Activated CD8-positive, alpha-beta memory T cell treated with anti-CD3 and anti-CD28 coated beads for 1 hour (primary cell): ENCODE measurements at places on chromosomes 1 and 21.

DNA sequence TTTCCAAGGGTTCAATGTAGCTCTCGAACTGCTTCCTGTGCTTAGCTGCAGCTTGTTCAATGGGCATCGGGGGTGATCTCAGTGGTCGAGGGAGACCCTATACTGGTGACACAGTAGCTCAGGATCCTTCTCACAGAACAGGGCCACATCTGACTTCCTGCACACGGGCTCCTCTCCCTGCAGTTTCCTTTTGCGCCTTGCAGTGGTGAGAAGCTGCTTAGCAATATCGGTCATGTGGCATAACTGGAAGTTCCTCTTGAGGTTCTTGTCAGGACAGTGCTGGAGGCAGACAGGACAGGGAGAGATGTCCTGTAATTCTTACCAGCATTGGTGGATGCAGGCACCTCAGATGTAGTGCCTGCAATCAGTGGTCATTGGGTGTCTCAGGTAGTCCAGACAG lies 140.5 kb upstream of the MAP1LC3C start:
- DNase-seq = no peak

- no peak for DNase-seq
Observed at GRCh38 chr1:167345386-167345733, 124.7 kb downstream of the POU2F1 start.

- no peak for DNase-seq
Observed at GRCh38 chr1:183543619-183544204, 46.5 kb downstream of the NCF2 start.

DNA sequence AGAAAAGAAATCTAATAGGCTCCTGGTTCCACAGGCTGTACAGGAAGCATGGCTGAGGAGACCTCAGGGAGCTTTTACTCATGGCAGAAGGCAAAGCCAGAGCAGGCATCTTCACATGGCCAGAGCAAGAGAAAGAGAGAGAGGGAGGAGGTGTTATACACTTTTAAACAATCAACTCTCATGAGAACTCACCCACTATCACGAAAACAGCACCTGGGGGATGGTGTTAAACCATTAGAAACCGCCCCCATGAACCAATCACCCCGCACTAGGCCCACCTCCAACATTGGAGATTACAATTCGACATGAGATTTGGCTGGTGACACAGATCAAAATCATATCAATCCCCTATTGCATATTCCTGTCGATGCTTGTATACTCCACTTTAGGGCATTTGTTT lies 93.5 kb downstream of the MRPL39 start:
- DNase-seq = no peak

GRCh38 chr1:88141499-88142074 lies 542.5 kb upstream of the PKN2 start:
- DNase-seq = no peak

GRCh38 chr1:84298684-84299535 lies 2.6 kb upstream of the SAMD13 start:
- no peak for DNase-seq

DNA sequence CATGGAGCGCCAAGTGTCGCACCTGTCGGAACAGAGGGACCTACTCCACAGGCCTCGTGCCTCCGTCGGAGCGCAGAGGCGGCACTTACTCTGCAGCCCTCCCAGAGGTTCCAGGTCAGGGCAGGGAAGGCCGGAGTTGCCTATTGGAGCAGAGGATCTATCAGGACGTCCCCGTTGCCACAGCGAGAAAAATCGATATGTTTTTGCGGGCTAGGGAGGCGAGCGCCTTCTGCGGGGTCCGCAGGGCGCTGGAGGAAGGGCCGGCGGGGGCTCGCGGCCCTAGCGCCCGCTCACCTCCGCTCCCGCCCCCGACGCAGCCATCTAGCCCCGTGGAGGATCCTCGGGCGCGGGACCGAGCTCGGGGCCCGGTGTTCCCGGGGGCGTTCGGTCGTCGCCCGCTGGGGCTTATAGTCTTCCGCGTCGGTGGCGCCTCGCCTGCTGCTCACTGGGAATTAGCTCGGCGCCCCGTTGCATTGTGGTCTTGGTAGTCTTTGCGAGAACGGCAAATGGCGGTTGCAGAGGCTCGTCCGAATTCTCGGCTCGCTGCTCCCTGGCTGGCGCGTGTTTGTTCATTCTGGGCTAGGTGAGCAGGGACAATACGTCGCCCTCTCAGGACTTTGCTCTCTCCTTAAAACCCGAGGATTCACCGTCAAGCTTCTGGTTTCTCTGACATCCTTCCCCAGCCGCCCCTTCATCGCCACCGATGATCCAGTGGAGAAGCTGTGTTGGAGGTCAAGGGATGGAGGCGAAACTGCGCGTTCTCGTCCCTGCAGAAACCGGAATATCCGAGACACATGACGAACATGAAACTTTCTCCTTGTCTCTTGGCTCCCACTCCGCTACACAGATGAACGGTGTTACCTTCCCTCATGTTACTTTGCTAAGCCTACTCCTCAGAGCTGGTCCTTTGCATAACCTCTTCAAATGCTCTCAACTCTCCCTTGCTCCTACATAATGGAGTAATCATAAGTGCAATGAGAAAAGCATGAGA lies at the start of gene JTB:
Gene JTB (minus strand): TSS at position 425 of the 991 bp plus-strand sequence. CDS start 422 bp downstream, at position 3.
- peak; percentile 73 for DNase-seq

- DNase-seq = no peak
Observed at GRCh38 chr1:232622981-232623380, 7.0 kb downstream of the SIPA1L2 start.

DNA sequence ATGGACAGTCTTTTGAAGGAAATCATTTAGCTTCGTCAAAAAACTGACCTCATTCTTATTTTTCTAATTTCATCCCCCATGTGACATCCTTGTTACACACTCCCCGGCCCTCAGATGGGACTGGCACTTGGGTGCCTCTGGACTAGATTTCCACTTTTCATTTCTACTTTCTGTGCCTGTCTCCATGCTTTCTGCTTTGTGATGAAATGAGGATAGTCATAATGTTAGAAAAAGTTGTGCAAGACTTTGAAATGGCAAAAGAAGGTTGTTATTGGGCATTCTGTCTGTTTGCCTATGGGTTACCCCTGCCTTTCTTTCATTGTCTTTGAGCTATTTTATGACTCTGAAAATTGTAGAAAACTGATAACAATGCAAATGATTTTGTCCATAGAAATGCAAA lies 54.9 kb downstream of the MDM4 start:
- no peak for DNase-seq

- DNase-seq = no peak
Observed at GRCh38 chr1:5971471-5972197, 20.6 kb downstream of the NPHP4 start.

DNA sequence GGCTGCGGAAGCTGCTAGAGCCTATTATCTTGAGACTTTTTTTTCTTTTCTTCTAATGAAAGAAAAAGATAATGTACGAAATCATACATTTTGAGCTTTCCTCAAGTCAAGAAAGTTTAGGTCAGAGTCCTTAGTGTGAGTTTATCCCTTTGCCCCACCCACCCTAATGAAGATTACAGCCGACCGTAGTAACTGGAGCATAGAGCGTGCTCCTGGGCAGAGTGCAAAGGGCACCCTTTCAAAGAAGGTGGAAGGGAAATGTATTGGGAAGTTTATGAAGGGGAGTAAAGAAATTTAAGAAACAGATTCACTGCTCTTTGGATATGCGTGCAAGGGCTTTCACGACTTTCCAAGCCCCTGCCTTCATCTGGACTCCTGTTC lies 17.2 kb downstream of the GNG12 start:
- no peak for DNase-seq

DNA sequence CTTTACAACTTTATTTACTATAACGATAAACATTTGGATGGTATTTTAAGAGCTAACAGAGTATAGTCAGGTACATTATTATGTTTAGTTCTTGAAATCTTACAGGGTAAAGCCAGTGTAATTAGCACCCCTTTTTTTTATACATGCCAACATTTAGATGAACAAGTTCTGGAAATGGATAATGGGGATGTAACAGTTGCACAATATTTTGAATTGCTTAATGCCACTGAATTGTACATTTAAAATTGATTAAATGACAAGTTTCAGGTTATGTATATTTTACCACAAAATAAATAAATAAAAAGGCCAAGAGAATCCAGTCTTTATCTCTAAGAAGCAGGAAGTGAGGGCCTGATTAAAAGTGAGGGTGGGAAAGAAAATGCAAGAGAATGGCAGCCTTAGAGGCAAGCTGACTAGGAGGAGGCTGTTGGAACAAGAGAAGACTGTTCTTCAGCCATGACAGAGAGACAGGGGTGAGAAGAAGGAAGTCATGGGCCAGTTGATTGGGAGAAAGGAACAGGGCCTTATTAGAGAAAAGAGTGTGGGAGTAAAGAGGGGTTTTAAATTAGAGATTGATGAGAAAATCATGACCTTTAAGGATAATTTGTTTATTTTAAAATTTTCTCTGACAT lies 49.9 kb upstream of the TNFSF18 start:
- no peak for DNase-seq

DNA sequence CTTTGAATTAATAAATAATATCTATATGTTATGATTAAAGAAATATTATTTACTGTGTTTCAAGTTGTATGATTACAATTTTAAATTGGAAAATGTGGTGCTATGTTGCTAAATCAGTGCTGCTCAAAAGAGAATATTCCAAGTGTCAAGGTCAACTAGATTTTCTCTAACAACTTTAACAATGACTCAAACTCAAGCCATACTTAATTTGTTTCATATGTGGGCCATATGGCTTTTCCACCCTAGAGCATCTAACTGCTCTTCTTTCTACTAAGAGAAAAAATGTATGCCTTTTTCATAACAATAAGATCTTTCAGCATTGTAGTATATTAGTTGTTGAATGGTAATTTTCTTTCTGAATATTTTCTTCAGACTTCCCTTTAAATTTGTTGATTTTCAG lies 8.3 kb upstream of the SYT14 start:
- no peak for DNase-seq

DNA sequence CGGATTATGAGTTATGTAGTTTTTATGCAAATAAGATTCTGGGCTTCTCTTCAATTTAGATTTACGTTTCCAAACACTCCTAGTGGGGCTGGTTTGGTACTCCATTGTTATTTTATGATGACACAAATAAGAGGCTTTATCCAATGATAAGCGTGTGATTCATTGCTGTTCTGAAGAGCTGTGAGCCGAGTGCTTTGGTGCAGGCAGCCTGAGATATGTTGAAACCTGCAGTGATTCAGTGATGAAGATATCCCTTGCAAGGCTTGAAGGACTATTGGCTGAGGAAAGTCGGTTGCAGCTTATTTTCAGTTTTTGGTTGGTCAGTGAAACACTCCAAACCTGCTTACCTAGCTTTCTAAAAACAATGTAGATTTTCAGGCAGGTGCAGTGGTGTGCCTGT lies 112.2 kb downstream of the RYR2 start:
- no peak for DNase-seq

GRCh38 chr1:99645699-99646531 lies at the start of gene PALMD:
Gene PALMD (plus strand): TSS chr1:99646113. CDS start chr1:99646318, 205 bp downstream.
- DNase-seq = no peak

GRCh38 chr1:10451287-10451686 lies 1.5 kb downstream of the CORT start:
- no peak for DNase-seq

- DNase-seq = no peak
Observed at GRCh38 chr1:78492386-78492950, 1.7 kb downstream of the PTGFR start.

DNA sequence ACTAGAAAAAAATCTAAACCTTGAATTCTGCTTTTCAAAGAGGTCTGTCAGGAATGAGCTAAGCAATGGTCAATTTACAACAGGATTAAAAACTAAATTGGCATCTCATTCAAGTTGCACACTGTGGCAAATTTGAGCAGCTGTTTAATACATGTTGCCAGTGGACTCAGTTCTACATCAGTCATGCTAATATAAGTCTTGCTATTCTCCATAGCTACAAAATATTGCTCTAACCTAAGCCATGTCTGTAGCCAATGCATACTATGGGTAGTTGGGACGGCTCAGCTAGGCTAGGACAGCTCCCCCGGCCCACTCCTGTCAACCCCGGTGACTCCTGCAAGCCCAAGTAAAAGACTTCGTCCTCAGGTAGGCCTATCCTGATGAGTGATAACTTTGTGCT lies 10.9 kb upstream of the VAV3 start:
- DNase-seq = no peak

- DNase-seq = no peak
Observed at GRCh38 chr1:162191396-162192305, 122.2 kb downstream of the NOS1AP start.

GRCh38 chr1:162080472-162081015 lies 11.1 kb downstream of the NOS1AP start:
- no peak for DNase-seq

GRCh38 chr21:42411891-42412635 lies 8.4 kb downstream of the UBASH3A start:
- DNase-seq = no peak
